BJ (cell line): ENCODE measurements at places on chromosomes 16 and 17.
A peak's percentile ranks its signal among the peaks of the same experiment; 100 is the strongest.

DNA sequence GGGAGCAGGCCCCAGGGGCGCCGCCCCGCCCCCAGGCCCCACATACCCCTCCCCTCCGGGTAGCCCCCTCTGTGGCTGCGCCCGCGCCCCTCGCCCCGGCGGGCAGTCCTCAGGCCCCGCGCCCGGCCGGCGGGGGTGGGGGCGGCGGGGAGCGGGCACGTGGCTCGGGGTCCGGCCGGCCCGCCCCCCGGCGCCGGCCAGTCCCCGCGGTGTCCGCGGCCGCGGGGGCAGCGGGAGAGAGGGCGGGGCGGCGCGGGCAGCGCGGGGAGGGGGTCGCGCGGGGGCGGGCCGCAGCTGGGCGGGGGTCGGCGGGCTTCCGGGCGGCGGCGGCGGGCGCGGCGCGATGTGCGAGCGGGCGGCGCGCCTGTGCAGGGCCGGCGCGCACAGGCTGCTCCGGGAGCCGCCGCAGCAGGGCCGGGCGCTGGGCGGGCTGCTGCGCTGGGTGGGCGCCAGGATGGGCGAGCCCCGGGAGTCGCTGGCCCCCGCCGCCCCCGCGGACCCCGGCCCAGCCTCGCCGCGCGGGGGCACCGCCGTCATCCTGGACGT, 335 bp downstream of the NECAB2 start:
- no peak for DNase-seq

DNA sequence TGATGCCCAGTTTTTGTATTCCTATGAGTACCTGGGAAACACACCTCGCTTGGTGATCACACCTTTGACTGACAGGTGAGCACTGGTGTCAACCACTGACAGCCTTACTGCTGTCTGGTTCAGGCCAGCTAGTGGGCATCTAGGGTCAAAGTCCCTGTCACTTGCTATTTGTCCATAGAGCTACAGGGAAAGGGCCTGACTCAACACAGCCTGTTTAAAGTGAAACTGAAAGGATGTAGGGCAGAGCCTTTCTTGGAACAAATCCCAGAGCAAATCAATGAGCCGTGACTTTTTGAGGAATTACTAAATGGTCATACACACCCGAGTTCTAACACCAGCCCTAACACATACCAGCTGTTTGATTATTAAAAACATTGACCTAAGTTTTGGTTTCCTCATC, 106.8 kb downstream of the DNAH9 start:
- DNase-seq = no peak

DNA sequence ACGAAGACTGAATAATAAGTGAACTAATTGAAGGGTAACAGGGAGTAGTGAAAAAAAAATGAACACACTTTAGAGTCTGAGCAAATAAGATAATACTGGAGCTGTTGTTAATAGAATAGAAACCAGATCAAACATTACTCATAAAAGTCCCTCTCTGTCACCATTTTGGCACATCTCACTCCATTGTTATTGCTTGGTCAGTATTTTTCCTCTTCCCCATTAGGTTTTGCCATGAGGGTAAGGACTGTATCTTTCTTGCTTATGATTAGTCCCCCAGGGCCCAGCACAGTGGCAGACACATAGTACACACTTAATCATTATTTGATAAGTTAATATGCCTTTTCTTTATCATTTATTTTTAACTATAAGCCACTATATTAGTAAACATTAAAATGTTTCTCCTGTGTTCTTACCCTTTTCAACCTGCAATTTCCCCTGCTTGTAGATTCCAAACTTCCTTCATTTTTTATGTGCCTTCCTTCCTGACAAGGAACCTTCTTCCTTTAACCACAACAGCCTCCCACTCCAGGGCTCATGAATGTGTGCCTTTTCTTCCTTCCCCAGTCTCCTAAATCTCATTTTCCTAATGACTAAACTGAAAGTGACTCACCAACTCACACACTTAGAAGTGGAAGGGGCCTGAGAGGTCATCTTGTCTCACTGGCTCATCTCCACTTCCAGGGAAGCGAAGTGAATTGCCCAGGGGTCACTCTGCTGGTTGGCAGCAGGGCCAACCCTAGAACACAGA, 88.2 kb upstream of the HAS3 start:
- peak; percentile 26 for DNase-seq

- DNase-seq = no peak
Measured at GRCh38 chr16:9957433-9957832, 224.8 kb downstream of the GRIN2A start.

DNA sequence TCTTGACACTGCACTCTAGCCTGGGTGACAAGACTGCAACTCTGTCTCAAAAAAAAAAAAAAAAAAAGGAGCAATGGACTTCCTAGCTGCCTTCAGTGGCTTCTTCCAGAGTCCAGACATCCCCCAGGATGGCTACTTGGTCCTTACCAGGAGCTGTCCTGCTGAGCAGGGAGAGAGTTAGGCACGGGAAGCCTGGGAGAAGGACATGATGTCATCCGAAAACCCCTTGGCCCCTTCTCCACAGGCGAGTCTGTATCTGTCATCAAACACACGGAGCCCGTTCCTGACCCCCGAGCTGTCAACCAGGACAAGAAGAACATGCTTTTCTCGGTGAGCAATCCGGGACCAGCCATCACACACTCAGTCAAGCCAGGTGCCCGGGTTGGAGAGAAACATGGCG, 8.7 kb downstream of the ATP2A1 start:
- no peak for DNase-seq

- no peak for DNase-seq
Measured at GRCh38 chr17:27762527-27763305, 37.6 kb downstream of the NOS2 start.

DNA sequence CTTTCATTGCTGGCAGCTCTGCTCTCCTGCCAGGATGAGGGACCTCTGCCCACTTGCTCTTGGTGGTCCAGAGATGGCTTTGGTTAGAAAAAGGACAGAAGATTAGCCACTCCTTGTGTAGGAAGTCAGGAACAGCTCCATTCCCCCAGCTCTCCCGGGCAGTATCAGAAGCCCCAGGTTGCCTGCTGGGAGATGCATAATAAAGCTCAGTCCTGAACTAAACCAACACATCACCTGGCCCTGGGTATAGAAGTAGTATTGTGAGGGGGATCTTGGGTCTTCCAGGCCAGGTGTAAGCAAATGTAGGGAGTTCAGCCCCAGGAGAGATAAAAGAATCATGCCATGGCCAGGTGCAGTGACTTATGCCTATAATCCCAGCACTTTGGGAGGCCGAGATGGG, 52.4 kb downstream of the NEUROD2 start:
- no peak for DNase-seq

DNA sequence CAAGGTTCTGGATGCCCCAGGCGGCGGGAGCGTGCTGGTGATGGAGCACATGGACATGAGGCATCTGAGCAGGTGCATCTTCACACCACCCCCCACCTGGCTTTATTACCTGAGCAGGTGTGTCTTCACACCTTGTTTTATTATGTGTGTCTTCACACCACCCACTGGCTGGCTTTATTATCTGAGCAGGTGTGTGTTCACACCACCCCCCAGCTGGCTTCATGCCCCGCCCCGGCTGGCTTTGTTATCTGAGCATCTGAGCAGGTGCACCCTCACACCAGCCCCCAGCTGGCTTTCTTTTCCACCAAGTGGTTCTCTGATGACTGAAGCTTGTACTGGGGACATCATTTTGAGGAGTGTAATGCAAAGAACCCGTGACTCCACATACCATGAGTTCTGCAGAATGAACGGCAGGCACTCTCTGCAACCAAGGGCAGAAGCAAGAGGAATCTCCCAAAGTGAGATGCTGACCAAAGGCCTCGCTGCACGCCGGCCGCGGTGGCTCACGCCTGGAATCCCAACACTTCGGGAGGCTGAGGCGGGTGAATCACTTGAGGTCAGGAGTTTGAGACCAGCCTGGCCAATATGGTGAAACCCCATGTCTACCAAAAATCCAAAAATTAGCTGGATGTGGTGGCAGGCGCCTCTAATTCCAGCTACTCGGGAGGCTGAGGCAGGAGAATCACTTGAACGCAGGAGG, 2.6 kb downstream of the FN3KRP start:
- DNase-seq = no peak
